Inflammatory macrophage treated with lipopolysaccharide for 4 hours (primary cell): ENCODE measurements at places on chromosomes 6 and 20.

DNA sequence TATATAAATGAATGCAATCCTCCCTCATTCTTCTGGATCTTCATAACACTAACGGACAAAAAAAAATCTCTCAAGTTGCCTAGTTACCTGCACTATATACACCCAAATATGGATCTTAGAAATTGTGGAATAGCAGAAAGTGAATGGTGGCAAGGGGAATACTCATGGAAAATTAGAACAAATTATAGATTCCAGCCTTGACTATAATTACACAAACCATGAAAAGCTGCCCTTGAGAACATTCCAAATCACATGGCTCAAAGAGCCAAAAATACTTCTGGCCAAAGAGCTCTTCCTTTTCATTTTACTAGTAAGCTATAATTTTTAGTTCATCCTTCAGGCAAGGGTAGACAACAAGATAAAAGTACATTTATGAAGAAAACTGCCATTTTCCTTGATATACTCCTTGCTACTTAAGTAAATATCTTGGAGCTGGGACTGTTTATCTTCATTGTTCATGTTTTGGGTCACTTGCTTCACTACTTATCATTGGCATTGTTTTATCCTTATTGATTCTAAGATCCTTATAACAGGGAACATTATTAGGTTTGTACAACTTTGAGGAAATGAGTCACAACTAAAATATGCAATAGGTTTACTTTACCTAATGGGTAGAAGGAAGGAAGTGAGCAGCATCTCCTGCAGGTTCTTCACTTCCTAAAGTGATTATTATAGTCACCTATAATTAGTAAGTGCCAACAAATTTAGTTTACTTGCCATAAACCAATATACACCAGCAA lies 6.4 kb upstream of the MTRES1 start:
- DNase-seq, result no peak

DNA sequence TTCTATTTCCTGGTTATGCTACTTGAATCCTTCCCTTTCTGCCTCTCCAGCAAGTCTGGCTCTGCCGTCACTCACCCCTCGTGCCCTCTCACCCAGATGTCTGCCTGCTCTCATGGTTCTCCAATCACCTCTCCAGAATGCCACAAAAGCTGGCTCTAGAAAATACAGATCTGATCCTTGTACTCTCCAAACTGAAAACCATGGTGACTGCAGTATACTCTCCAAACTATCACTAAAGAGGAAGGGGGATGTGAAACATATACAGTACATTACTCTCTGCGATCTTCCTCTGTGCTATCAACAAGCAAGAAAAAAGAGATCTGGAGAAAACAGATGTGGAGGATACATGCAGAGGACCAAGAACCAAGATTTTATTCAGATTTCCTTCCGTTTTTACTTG lies 91.1 kb downstream of the ATXN1 start:
- peak; percentile 72 for DNase-seq

- DNase-seq, result no peak
These were observed 31.5 kb downstream of the RRBP1 start for GRCh38 chr20:17650301-17651128.

- DNase-seq, result no peak
These were observed 2.9 kb downstream of the KLHDC3 start for GRCh38 chr6:43016943-43017334.

DNA sequence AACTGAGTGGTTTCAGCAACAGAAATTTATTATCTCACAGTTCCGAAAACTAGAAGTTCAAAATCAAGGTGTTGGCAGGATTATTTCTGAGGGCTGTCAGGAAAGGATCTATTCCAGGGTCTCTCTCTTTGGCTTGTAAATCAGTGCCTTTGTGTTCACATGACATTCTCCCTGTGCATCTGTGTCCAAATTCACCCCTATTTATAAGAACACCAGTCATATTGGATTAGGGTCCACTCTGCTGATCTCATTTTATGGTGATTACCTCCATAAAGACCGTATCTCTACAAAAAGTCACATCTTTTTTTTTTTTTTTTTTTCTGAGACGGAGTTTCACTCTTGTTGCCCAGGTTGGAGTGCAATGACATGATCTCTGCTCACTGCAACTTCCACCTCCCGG lies 68.6 kb upstream of the MARCKS start:
- no peak for DNase-seq

DNA sequence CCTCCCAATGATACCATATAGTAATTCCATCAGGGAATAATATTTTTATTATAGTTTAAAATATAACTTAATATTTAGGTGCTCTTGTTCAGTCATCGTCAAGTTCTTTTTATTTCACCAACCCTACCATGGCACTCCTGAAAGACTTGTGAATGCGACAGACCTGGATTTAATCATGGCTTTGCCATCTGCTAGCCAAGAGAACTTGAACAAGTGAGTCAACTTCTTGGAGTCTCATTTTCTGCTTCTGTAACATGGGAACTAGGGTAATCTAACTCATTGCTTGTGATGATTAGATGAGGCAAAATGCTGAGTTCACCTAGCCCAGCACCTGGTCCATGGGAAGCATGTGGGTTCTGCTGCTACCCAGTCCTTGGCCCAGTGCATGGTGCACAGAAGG lies 62.9 kb downstream of the ESR1 start:
- DNase-seq, result no peak

DNA sequence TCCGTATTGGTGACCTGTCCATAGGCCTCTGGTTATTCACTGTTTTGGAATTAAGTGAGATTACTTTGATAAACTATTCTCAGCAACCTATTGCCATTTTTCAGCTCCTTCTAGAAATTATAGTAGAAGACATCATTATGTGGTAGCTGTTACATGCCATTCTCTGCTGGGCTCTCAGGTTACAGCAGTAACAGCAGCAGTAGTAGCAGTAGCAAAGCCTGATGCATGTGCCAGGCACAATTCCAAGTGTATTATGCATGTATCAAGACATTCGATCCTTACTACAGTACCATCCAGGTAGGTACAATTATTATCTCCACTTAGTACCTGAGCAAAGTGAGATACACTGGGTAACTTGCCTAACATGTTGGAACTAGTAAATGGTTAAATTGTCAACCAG lies 74.3 kb downstream of the RPS12 start:
- DNase-seq, result no peak

GRCh38 chr6:151087861-151088598 lies 151.7 kb upstream of the AKAP12 start:
- no peak for DNase-seq

- DNase-seq, result no peak
These were observed 24.9 kb upstream of the SMOC2 start for GRCh38 chr6:168415993-168416530.

DNA sequence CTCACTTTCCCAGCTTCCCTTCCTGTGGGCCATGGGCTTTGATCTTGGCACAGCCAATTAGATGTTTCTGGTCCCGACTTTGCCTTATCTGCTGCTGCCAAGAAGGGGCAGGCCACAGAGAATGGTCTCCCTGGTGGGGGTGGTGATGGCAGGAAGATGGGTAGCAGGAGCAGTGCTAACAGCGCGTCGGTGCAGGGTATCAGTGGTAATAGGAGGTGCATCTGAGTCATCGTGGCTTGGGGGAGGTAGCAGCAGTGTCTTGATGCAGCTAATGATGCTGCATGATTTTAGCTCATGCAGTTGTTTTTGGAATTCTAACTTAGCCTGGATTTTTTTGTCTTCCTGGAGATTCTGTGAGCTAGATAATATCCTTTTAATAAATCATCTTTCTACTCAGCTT lies 18.9 kb upstream of the MAS1 start:
- DNase-seq, result no peak
